ENCODE measurements at places on chromosomes 4 and X.

GRCh38 chrX:120726294-120726693, 96.4 kb upstream of the C1GALT1C1 start:
- H3K27ac ChIP-seq, result peak overlapping the region; percentile 81
- H3K4me1 ChIP-seq, result peaks cover 14% of the 10 kb centered on the region
- no peaks in the 10 kb centered on the region for H3K27me3 ChIP-seq
- H3K4me3 ChIP-seq, result peak overlapping the region; percentile 35
- DNase-seq, result no peak
- no peaks in the 10 kb centered on the region for H3K36me3 ChIP-seq

- H3K27ac ChIP-seq, result no peak overlapping the region
- H3K36me3 ChIP-seq, result no peaks in the 10 kb centered on the region
- no peak overlapping the region for H3K4me3 ChIP-seq
- no peak for DNase-seq
- no peaks in the 10 kb centered on the region for H3K4me1 ChIP-seq
Measured at GRCh38 chr4:17234678-17235077, 277.2 kb downstream of the QDPR start.

DNA sequence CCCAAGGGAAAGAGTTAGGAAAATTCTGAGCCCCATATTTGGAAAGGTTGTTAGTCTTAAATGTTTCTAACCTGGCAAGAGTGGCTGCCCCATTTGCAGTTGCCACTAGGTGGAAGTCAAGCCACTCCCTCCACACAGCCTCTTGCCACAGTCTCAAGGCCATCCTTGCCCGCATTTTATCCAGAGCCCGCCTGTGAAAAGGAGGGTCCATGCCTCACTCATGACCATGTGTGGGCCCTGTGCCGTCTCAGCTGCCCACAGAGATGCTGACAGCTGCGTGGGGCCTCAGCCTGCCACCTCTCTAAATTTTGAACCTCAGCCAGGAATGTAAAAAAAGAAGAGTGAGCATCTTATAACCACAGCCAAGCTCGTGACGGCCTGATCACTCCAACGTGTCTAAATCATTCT, 201.5 kb upstream of the FAM241A start:
- H3K4me1 ChIP-seq, result no peaks in the 10 kb centered on the region
- H3K4me3 ChIP-seq, result no peak overlapping the region
- H3K36me3 ChIP-seq, result no peaks in the 10 kb centered on the region
- no peak overlapping the region for H3K27ac ChIP-seq
- no peak for DNase-seq

- H3K27ac ChIP-seq, result no peak overlapping the region
- H3K4me1 ChIP-seq, result no peaks in the 10 kb centered on the region
- H3K27me3 ChIP-seq, result no peaks in the 10 kb centered on the region
- no peak overlapping the region for H3K4me3 ChIP-seq
- peaks cover 29% of the 10 kb centered on the region for H3K36me3 ChIP-seq
- DNase-seq, result no peak
Measured at GRCh38 chr4:159308566-159309340, 205.9 kb downstream of the RAPGEF2 start.

DNA sequence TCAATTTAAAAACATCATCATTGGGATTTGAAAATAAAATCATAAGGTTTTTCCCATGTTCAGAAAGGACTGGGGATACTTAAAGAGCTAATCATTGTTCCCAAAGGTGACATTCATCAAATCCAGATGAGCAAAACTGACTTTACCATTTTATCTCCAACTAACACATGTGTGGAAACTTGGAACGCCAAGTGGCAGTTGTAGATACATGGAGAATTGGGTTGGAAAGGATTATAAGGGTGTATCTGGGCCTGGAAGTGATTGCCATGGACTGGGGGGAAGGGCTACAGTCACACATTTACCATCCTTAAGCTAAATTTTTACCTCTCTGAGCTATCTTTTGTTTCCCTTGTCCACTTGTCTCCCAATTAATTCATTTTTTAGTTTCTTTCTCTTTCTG, 203.4 kb downstream of the SLC39A8 start:
- DNase-seq, result no peak
- no peak overlapping the region for H3K4me3 ChIP-seq
- H3K4me1 ChIP-seq, result no peaks in the 10 kb centered on the region
- H3K27me3 ChIP-seq, result peaks cover 7% of the 10 kb centered on the region
- no peak overlapping the region for H3K27ac ChIP-seq
- H3K36me3 ChIP-seq, result no peaks in the 10 kb centered on the region

- no peak overlapping the region for H3K27ac ChIP-seq
- no peaks in the 10 kb centered on the region for H3K4me1 ChIP-seq
- no peaks in the 10 kb centered on the region for H3K36me3 ChIP-seq
- no peak overlapping the region for H3K4me3 ChIP-seq
Measured at GRCh38 chr4:189002475-189002874, 863.2 kb downstream of the TRIML1 start.

- H3K4me1 ChIP-seq, result no peaks in the 10 kb centered on the region
- no peaks in the 10 kb centered on the region for H3K27me3 ChIP-seq
- no peak for DNase-seq
- H3K36me3 ChIP-seq, result no peaks in the 10 kb centered on the region
- H3K27ac ChIP-seq, result no peak overlapping the region
Measured at GRCh38 chr4:47271291-47271690, 192.2 kb downstream of the COMMD8 start.

GRCh38 chr4:156378033-156378665, 424.5 kb upstream of the CTSO start:
- no peaks in the 10 kb centered on the region for H3K36me3 ChIP-seq
- H3K4me3 ChIP-seq, result no peak overlapping the region
- H3K27me3 ChIP-seq, result no peaks in the 10 kb centered on the region
- no peak overlapping the region for H3K27ac ChIP-seq
- DNase-seq, result no peak
- H3K4me1 ChIP-seq, result no peaks in the 10 kb centered on the region

GRCh38 chr4:146029939-146030710, 91.5 kb upstream of the ZNF827 start:
- H3K4me1 ChIP-seq, result peaks cover 47% of the 10 kb centered on the region
- peak; percentile 50 for DNase-seq
- H3K36me3 ChIP-seq, result no peaks in the 10 kb centered on the region
- H3K27ac ChIP-seq, result peak overlapping the region; percentile 84
- peak overlapping the region; percentile 67 for H3K4me3 ChIP-seq

GRCh38 chr4:45442466-45442865, 681.4 kb downstream of the GABRG1 start:
- DNase-seq, result no peak
- H3K4me1 ChIP-seq, result no peaks in the 10 kb centered on the region
- H3K4me3 ChIP-seq, result no peak overlapping the region
- H3K27me3 ChIP-seq, result no peaks in the 10 kb centered on the region
- no peak overlapping the region for H3K27ac ChIP-seq

DNA sequence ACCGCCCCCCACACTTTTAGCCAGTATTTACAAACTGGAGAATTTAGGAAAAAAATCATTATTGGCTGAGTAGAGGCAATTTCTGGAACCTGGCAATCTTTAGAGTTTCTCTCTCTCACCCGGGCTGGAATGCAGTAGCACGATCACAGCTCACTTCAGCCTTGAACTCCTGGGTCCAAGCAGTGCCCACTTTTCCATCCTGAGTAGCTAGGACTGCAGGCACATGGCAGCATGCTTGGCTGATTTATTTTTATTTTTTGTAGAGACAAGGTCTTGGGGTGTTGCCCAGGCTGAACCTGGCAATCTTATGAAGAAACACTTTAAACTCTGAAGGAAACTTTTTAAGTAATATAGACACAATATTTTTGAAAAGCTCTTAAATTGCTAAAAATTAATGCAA, 120.1 kb downstream of the AFF1 start:
- no peak overlapping the region for H3K27ac ChIP-seq
- no peaks in the 10 kb centered on the region for H3K27me3 ChIP-seq
- no peak overlapping the region for H3K4me3 ChIP-seq
- peaks cover 51% of the 10 kb centered on the region for H3K4me1 ChIP-seq
- DNase-seq, result no peak

GRCh38 chrX:118254611-118255010, 91.3 kb upstream of the WDR44 start:
- H3K27ac ChIP-seq, result no peak overlapping the region
- no peak overlapping the region for H3K4me3 ChIP-seq
- DNase-seq, result peak; percentile 35

GRCh38 chrX:153505361-153505760, 10.6 kb downstream of the BGN start:
- no peak for DNase-seq
- H3K27ac ChIP-seq, result no peak overlapping the region
- H3K36me3 ChIP-seq, result no peaks in the 10 kb centered on the region
- H3K27me3 ChIP-seq, result peaks cover 3% of the 10 kb centered on the region
- H3K4me1 ChIP-seq, result peaks cover 3% of the 10 kb centered on the region

- no peak overlapping the region for H3K27ac ChIP-seq
- H3K36me3 ChIP-seq, result no peaks in the 10 kb centered on the region
- no peak overlapping the region for H3K4me3 ChIP-seq
- H3K4me1 ChIP-seq, result no peaks in the 10 kb centered on the region
- no peaks in the 10 kb centered on the region for H3K27me3 ChIP-seq
- no peak for DNase-seq
Measured at GRCh38 chr4:127210893-127211649, 421.7 kb upstream of the INTU start.

DNA sequence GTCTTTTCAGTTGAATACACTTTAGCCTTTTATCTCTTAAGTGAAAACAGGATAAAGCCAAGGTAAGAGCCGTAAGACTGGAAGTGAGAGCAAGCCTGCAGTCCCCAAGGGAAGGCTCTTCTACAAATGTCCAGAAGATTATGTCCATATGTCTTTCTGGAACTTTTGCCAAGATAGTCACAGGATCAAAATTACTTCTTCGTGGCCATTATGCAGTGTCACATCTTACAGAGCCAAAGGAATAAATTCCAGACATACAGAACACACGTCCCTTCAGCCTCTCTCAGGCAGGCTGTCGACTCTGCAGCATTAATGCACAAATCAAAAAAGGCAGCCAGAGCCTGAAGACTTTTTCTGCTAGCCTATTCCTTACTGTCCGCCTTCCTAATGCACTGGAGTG, 10.9 kb upstream of the GATB start:
- H3K4me3 ChIP-seq, result no peak overlapping the region
- peaks cover 3% of the 10 kb centered on the region for H3K36me3 ChIP-seq
- H3K4me1 ChIP-seq, result no peaks in the 10 kb centered on the region

GRCh38 chr4:86791126-86791525, 58.1 kb downstream of the SLC10A6 start:
- no peaks in the 10 kb centered on the region for H3K36me3 ChIP-seq
- no peaks in the 10 kb centered on the region for H3K4me1 ChIP-seq
- H3K27ac ChIP-seq, result no peak overlapping the region
- DNase-seq, result no peak
- H3K4me3 ChIP-seq, result no peak overlapping the region
- peaks cover 4% of the 10 kb centered on the region for H3K27me3 ChIP-seq

GRCh38 chr4:110532901-110533589, 57.1 kb downstream of the ENPEP start:
- H3K27me3 ChIP-seq, result peaks cover 9% of the 10 kb centered on the region
- H3K4me1 ChIP-seq, result no peaks in the 10 kb centered on the region
- no peak for DNase-seq
- no peaks in the 10 kb centered on the region for H3K36me3 ChIP-seq
- no peak overlapping the region for H3K4me3 ChIP-seq

DNA sequence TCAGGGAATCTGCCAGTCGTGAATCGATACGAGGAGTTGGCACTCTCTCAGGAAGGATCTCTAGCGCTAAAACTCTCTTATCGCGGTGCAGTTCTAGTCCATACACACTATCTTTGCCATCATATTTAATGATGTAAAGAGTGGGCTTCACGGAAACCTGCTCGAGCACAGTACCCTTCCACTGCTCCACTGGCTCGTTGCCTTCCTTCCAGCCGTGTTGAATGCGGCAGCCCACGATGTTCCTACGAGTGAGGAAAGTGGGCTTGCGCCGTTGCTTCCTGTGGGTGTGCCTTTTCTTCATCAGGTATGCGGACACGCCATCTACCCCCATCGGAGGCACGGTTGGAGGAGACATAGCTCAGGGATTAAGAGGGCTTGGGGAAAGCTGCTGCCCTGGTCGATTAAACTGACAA, 661 bp downstream of the SPIN4 start:
- H3K36me3 ChIP-seq, result no peaks in the 10 kb centered on the region
- DNase-seq, result no peak
- H3K4me1 ChIP-seq, result peaks cover 17% of the 10 kb centered on the region
- H3K27ac ChIP-seq, result peak overlapping the region; percentile 77
- peak overlapping the region; percentile 97 for H3K4me3 ChIP-seq
- no peaks in the 10 kb centered on the region for H3K27me3 ChIP-seq

- no peak for DNase-seq
- no peaks in the 10 kb centered on the region for H3K27me3 ChIP-seq
- H3K27ac ChIP-seq, result no peak overlapping the region
- H3K4me1 ChIP-seq, result no peaks in the 10 kb centered on the region
- no peaks in the 10 kb centered on the region for H3K36me3 ChIP-seq
Measured at GRCh38 chr4:110950731-110951130, 327.9 kb upstream of the PITX2 start.

- H3K4me3 ChIP-seq, result peak overlapping the region; percentile 9
- DNase-seq, result no peak
- no peaks in the 10 kb centered on the region for H3K27me3 ChIP-seq
- peak overlapping the region; percentile 24 for H3K27ac ChIP-seq
- peaks cover 3% of the 10 kb centered on the region for H3K36me3 ChIP-seq
Measured at GRCh38 chr4:39047681-39048080, 14.4 kb upstream of the KLHL5 start.

DNA sequence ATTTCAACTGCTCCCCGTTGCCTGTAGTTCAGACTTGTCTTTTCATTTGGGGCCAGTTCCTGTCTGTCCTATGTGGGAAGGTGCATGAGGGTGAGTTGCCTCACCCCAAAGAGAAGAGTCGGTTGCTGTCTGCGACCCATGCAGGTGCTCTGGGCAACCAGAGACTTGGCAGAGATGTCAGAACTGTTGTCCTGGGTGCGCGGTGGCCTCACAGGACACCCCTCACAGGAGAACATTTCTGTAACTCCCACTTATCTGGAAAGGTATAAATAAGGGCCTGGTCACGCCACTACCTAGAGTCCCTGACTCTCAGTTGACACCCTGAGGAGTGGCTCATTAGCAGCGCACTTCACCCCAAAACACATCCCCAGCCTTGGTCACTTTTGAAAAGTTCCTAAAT, 9.7 kb upstream of the NAT8L start:
- peaks cover 8% of the 10 kb centered on the region for H3K27me3 ChIP-seq
- H3K27ac ChIP-seq, result no peak overlapping the region
- DNase-seq, result no peak
- no peaks in the 10 kb centered on the region for H3K4me1 ChIP-seq
- H3K36me3 ChIP-seq, result no peaks in the 10 kb centered on the region
- no peak overlapping the region for H3K4me3 ChIP-seq

- no peak overlapping the region for H3K27ac ChIP-seq
- no peak for DNase-seq
- peaks cover 3% of the 10 kb centered on the region for H3K36me3 ChIP-seq
Measured at GRCh38 chrX:100995469-100995868, 26.0 kb downstream of the ARL13A start.

GRCh38 chr4:37890801-37891259, at the start of gene TBC1D1:
TSS of gene TBC1D1 (plus strand) at chr4:37891084. CDS start at chr4:37902096, 11,012 bp downstream.
- H3K27me3 ChIP-seq, result no peaks in the 10 kb centered on the region
- peak; percentile 59 for DNase-seq
- H3K27ac ChIP-seq, result peak within 1 kb of the TSS; percentile 95
- no peaks in the 10 kb centered on the region for H3K36me3 ChIP-seq
- H3K4me1 ChIP-seq, result peaks cover 31% of the 10 kb centered on the region

DNA sequence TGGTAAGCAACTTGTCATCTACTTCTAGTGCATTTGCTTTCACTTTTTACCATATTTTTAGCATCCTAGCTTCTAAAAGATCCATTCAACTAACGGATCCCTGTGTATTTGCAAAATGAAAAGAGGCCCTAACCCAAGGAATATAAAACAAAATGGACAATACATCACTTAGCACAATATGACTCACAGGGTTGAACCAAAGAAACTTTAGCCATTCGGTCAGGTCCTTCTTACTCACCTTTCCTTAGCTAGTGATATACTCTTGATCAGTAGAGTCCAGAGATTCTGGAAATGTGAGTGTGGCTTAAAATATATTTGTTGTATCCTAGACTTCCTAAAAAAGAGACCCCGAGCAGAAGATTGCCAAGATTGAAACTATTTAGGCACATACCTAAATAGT, 19.5 kb downstream of the TMPRSS11E start:
- DNase-seq, result no peak
- H3K4me3 ChIP-seq, result no peak overlapping the region
- H3K27ac ChIP-seq, result no peak overlapping the region
- no peaks in the 10 kb centered on the region for H3K36me3 ChIP-seq
- H3K4me1 ChIP-seq, result peaks cover 12% of the 10 kb centered on the region
